Right ventricle myocardium inferior (tissue), 1 donor: ENCODE measurements at places on chromosomes 12 and 14.
A peak's percentile ranks its signal among the peaks of the same experiment; 100 is the strongest.

- DNase-seq, result no peak
These were observed 129.0 kb upstream of the BCL2L14 start for GRCh38 chr12:11941606-11942337.

DNA sequence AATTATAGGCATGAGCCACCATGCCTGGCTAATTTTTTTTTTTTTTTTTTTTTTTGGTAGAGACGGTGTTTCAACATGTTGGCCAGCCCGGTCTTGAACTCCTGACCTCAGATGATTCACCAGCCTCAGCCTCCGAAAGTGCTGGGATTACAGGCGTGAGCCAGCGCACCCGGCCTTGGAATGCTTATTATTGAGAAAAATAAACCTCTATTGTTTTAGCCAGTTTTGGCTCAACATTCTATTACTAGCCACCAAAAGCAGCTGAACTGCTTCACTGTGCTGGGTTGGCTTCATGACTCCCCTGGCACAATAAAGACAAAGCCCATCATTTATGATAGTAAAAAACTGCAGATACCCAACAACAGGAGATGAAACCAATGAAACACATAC, 93.5 kb upstream of the CEP83 start:
- DNase-seq, result no peak

GRCh38 chr12:105384916-105385535, 54.5 kb downstream of the C12orf75 start:
- no peak for DNase-seq

DNA sequence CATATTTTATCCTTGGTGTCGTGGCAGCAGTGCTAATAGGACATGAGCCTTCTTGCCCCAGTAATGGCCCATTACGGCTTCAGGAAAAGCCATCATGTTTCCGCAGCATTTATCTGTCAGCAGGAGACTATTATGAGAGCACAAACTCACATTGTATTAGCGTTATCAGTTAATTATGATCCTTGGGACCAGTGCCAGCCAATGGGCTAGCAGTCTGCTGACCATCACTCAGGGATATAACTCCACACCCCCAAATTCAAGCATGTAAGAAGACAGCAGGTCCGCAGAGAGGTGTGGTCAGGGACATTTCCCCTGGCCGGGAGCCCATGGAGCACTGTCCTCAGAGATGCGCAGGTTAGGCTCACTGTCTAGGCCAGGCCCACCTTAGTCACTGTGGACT, 4.9 kb upstream of the ESRRB start:
- no peak for DNase-seq

- no peak for DNase-seq
These were observed 374.3 kb upstream of the CCDC196 start for GRCh38 chr14:66111891-66112290.

GRCh38 chr12:78236264-78236663, 405.6 kb downstream of the NAV3 start:
- DNase-seq, result no peak

DNA sequence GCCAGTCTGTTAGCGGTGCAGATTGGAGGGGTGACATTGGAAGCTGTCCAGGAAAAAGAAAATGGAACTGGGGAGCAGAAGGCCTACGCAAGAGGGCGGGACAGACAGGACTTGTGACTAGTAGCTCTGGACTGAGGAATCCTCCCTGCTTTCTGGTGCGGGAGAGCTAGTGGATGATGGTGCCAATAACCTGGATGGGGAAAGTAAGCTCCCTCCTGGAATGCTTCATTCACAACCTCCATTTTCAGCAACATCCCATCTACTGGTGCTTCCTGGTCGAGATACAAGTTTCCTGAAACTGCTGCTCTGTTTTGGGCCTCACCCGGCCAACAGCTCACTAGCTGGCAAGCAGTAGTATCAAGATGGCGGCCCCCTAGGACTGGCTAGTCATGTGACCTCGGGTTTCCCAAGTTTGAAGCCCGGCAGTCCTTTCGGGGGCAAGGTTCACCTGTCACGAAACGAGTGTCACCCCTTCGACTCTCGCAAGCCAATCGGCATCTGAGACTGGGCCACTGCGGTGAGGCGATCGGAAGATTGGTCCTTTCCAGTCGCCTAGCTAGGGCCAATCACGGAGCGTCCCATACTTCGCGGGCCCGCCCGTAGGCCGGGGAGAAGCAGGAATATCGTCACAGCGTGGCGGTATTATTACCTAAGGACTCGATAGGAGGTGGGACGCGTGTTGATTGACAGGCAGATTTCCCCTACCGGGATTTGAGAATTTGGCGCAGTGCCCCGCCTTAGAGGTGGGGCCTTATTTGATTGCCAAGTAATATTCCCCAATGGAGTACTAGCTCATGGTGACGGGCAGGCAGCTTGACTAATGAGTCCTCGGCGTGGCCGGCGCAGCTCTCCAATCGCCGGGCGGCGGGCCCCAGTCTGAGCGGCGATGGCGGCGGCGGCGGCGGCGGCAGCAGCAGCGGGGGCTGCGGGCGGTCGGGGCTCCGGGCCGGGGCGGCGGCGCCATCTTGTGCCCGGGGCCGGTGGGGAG, at the start of gene PABPN1:
TSS of gene PABPN1 (plus strand) at position 874 of the 988 bp plus-strand sequence. CDS start at position 887, 13 bp downstream.
- peak; percentile 98 for DNase-seq

DNA sequence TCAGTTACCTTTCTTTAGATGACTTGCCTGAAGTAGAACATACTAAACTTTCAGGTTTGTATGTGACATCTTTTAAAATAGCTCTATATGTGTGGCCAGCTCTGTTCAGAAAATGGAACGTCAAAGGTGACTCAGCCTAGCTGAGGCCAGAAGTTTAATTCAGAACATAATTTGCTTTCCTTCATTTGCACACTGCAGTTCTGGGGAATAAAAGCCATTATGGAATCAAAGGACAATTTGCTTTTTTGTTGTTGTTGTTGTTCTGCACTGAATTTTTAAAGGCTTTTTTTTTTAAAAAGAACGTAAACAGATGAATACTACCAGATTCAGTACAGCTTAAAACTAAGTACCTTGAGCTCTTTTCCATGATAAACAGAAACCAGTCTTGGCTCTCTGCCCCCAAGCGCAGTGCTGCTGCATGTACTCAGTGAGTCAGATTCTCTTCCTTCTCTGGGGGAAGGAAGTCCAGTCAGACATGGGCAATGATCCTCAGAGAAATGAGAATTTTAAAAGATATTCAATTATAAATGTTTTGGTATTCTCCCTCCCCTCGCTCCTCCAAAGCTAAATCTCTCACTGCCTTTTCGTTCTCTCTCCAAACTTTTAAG, 644.2 kb downstream of the NOVA1 start:
- no peak for DNase-seq
